Stimulated activated CD4-positive, alpha-beta T cell treated with anti-CD3 and anti-CD28 coated beads, Interleukin-12 subunit alpha, Interleukin-12 subunit beta, amount 100 ng/mL, for 24 hours (primary cell): ENCODE measurements at places on chromosomes 12 and 14.
A peak's percentile ranks its signal among the peaks of the same experiment; 100 is the strongest.

GRCh38 chr12:4975574-4975973 is 65.9 kb downstream of the KCNA1 start:
- DNase-seq, result no peak

DNA sequence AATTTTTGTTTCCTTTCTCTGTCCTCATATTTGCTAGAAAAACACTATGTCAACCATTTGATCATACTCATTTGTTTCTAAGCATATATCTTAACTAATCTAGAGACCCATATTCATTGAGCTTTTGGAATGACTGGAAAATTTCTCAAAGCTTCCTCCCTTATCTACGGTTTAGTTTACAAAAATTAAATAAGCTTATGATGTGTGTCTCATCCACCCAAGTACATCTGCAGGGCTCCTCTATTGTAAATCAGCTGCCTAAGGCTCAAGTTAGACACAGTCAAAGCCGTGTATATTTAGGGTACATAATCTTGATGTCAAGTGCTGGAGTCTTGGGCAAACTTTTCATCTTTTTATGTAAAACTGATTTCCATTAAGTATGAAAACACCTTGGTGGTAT is 370.5 kb downstream of the DIO2 start:
- DNase-seq, result no peak

DNA sequence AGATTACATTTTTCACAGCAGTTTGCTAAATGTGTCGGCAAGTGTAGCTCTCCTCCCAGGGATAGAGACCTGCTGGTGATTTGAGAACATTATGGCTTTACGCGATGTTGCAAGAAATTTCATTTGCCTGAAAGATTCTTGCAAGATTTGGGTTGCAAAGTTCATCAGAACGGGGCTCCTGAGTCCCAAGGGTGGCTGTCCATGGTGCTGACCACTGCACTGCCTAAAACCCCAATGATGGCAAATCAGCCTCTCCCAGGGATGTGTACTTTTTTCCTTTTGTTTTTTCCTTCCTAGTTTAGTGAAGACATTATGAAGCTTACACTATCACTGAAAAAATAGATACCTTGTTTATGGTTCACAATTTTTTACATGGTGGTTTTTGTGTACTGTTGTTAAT is 85.4 kb downstream of the WSCD2 start:
- DNase-seq, result no peak

DNA sequence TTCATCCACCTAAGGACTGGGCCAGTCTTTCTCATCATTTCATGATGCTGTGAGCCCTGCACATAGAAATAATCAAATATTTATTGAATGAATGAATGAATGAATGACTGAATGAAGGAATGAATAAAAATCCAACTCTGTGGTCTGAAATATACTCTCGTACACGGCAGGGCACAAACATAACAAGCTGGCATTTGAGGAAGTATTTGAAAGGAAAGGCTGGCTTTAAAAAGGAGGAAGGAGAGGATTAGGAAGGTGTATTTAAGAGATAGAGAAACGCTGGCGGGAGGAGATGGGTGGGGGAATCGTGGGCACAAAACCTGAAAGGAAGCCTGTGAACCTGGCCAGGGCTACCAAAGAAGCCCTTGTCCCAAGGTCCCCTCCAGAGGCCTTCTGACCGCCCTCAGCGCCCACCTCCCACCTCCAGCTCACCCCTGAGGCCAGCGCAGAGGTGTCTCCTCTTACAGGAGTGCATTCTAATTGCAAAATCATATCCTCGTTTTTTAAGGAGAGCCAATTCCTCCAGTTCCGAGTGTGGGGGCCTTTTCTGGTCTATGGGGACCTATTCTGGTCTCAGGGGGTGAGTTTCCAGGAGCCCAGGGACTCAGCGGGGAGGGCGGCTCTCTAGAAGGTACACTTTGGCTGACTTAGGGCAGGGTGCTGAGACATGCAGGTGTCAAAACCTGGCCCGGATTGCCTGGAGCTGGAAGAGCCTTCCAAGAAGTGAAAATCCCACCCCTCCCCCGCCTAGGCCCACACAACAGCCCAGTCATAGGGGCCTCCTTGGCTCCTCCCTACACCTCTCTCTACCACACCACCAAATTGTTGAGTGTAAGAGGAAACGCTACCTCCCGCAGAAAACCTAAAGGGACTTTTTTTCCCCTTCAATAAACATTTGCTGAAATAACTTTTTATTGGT is 8.7 kb upstream of the JDP2 start:
- peak; percentile 49 for DNase-seq

GRCh38 chr12:105698075-105698474 is 367.6 kb downstream of the C12orf75 start:
- no peak for DNase-seq

DNA sequence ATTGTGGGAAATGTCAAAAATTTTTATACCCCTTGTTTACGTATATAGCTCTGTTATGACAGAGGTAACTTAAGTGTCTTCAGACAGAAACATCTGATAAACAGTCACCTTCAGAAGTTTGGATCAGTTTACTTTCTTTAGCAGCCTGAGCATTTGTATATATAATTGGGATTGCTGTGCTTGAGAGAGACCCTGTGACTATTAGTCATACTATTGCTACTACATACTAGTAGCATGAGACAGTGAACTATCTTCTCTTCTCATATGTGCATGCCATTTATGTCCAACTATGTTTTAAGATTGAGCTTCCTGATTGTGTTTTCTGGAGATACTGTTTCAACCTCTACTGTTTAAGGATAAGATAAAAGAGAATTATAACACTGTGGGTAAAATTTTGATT is 101.5 kb downstream of the PDE6H start:
- no peak for DNase-seq

- no peak for DNase-seq
Observed at GRCh38 chr14:24060984-24061913, 9.4 kb downstream of the CARMIL3 start.

GRCh38 chr12:132396657-132397056 is 67.3 kb upstream of the GALNT9 start:
- no peak for DNase-seq
